ENCODE measurements at places on chromosomes 3 and 15.

GRCh38 chr3:37375184-37376127 is 201.1 kb upstream of the LRRFIP2 start:
- no peak for DNase-seq

GRCh38 chr15:62598217-62598616 is 433.1 kb upstream of the C2CD4B start:
- DNase-seq: no peak

DNA sequence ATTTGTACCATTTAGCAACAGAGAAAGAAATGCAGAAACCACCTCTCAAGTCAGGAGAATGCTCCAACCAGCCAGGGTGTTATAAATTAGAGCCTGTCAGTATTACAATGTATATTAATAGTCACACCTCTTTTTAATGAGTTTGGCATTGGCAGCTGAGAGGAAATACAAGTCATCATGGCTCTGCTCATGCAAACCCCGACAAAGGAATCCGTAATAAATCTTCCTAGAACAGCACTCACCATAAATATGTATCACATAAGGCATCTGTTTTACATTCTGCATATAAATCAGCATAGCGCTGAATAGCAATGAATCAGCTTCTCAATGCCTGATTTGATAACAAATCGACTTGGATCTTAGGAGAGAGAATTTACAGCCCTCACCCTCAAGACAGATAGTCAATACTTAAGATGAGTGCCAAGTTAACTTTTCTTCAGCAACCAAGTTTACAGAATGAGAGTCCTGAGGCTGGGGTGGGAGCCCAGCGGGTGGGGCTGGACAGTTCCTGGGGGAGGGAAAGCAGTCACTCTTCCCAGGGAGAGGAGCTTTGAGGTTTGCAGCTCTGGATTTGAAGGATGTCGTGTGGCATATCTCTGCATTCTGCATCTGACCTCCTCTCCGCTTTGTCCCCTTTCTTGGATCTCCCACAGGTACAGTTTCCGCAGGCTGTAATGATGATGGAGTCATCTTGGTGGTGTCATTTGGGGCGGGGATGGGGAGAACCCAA is 1034.4 kb upstream of the NR2F2 start:
- DNase-seq: no peak

- DNase-seq: no peak
Observed at GRCh38 chr3:10371789-10372188, 50.9 kb upstream of the SEC13 start.

DNA sequence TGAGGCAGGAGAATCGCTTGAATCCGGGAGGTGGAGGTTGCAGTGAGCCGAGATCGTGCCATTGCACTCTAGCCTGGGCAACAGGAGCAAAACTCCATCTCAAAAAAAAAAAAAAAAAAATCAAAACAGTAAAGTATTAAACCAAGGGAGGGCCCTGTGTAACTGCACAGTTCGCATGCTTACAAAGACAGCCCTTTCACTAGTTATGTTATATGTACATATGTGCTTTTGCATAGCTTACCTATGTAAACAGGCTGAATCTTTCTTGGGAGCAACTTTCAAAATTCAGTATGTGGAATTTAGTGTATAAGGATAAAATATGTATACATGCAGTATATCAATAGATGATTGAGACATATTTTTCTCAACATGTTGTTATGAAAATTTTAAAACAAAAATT is 16.1 kb upstream of the SLMAP start:
- no peak for DNase-seq

DNA sequence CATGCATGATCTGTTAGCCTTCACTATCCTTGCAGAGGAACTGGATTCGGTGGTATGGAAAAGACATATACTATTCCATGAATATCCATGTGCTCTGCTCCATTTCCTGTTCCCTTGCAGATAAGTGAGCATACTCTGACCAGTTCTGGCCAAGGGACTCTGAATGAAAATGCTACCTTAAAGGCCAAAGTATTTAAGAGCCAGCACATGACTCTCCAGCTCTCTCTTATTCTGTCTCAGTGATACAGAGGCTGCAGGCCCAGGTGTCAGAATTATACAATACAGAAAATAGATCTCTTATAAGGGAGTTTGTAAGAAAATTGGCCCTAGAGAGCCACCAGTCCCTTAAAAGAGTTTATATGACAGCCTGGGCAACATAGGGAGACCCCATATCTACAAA is 779.7 kb upstream of the CFAP20DC start:
- no peak for DNase-seq

GRCh38 chr15:40108061-40108854 is 421 bp downstream of the BMF start:
- no peak for DNase-seq

DNA sequence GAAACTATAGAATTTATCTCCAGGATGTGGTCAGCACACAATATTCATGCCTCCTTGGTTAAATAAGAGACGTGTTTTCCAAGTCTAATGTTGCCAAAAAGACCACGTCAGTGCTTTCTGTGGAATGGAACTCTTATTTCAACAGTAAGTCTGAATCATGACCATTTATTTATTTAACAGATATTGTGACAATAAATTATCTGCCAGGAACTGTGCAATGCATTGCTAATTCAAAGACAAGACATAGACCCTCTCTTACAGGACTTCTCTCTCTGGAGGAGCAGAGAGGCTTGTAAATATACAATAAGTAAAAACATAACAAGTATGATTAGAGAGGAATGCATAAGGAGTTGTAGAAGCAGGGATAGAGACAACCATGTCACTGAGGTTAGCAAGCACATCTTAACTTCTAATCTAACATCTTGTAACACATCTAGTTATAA is 227.5 kb downstream of the DTWD1 start:
- DNase-seq: no peak
